ENCODE measurements at places on chromosomes 5 and 9. TPM values are rescaled to one million over a fixed set of nuclear protein-coding genes. Genes with fewer than 3 reads are reported as not detected.

- DNase-seq, result no peak
These were observed 81.5 kb downstream of the WNK2 start for GRCh38 chr9:93265301-93265971.

BTNL3 gene
- total RNA-seq, result 0.09 TPM

- DNase-seq, result no peak
These were observed 2.8 kb upstream of the LMAN2 start for GRCh38 chr5:177354256-177354655.

DNA sequence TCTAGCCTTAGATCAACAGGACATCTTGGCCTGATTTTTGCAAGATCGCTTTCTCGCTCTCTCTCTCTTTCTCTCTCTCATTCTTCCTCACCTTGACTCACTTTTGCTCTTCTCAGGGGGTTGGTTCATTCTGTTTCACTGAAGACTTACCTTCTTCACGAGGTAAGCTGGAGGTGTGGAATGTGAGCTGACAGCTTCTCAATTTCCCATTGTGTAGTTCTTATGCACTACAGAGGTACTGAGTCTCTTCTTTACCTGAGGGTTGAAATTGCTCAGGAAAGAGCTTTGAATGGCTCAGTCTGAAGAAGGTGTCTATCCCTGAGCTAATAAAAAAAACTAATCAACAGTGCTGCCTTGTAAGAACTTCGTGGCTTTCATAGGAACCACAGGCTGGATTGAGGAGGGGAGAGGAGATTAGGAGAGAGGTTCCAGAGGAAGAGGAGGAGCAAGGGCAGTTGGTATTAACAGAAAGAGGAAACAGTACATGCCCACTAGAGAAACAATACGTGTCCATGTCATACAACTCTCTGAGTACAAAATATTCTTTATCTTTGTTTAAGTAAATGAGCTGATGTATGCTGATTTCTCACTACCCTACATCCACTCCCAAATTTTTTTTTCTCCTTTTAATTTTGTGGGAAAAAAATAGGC lies 192.2 kb downstream of the TMEM167A start:
- no peak for DNase-seq

GRCh38 chr9:76725011-76725546 lies 39.2 kb upstream of the PCA3 start:
- peak; percentile 75 for DNase-seq

GRCh38 chr9:92510747-92511146 lies 25.0 kb downstream of the ECM2 start:
- DNase-seq, result no peak

DNA sequence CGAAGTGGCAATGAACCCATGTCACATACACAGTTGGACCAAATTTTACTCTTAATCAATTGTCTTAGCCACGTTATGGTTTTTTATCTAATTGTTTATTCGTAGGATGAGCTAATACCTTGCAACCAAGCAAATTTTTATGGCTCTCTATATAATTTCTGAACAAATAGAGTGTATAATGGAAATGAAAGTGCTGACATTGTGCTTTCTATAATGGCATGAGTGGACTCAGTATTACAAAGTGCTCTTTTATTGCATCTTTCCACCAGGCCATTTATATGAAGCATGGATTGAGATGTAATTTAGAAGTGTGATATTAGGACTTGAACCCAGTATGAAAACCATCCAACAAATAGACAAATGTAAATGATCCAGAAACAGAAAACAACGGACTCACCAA lies 1096.0 kb downstream of the DTWD2 start:
- no peak for DNase-seq

DNA sequence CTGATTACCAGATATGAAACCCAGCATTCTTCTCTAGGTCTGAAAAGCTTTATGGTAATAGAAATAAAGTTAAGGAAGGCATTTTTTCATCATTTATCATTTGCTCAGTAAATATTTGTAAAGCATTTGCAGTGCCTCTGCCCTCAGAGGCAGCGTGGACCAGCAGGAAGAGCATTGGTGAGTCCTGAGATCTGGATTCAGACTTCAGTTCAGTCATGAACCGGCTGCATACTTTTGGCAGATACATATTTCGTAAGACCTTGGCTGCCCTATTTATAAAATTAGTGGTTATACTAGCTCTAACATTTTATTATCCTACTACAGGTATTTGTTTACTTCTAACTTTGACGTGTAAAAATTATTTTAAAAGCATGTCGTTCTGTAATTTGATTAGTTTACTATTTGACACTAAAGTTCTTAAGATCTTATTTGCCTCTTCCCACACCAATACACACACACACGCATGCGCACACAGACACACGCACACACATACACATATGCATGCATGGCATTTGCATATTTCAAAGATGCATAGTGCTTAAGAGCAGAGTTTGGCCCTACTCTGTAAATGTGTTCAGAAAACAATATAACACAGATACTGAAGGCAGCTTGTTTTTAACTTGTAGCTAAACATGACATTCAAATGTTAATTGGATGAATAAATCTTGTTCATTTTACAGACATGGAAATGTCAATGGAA lies 101.9 kb downstream of the RPS23 start:
- no peak for DNase-seq

GRCh38 chr9:113579283-113580040 lies 115.9 kb downstream of the RGS3 start:
- no peak for DNase-seq

C5orf58 gene
- not detected for total RNA-seq

DNA sequence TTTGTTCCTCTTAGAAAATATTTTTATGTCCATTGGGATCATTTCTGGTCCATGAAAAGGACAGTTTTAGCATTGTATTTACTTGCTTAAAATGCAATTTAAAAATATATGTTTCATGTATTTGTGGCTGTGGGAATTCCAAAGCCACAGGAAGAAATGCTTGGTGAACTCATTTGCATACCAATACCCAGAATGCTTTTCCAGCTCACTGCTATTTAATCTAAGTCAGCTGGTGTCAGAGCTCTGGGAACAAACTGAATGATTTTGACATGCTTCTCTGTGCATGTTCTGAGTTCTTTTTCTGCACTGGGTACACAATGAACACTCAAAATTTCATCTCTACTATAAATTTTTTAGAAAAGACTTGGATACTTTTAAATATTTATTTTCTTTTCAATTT lies 482.8 kb upstream of the ARRDC3 start:
- DNase-seq, result no peak

GRCh38 chr5:81829242-81829641 lies 78.3 kb upstream of the SSBP2 start:
- DNase-seq, result no peak

- DNase-seq, result no peak
These were observed 183.3 kb upstream of the PCSK5 start for GRCh38 chr9:75707191-75707590.

DNA sequence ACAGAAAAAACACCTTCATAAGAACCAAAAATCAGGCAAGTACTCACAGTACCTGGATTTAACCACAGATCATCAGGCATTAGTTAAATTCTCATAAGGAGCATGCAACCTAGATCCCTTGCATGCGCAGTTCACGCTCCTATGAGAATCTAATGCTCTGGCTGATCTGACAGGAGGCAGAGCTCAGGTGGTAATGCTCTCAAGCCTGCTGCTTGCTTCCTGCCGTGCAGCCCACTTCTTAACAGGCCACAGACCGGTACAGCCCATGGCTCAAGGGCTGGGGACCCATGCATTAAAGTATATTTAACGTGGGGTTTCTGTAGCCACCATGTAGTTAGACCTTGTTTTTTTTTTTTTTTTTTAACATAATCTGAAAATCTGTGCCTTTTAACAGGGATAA lies 147.7 kb downstream of the VPS13A start:
- DNase-seq, result no peak

- no peak for DNase-seq
These were observed 115.0 kb upstream of the SLIT3 start for GRCh38 chr5:169415948-169416347.

- DNase-seq, result no peak
These were observed 20.6 kb downstream of the ZNF484 start for GRCh38 chr9:92857236-92857635.

- DNase-seq, result no peak
These were observed 88.6 kb downstream of the LMX1B start for GRCh38 chr9:126702151-126703001.

GRCh38 chr5:66343370-66344071 lies 199.4 kb downstream of the SREK1 start:
- DNase-seq, result no peak

CCL28 gene
- 0.18 TPM for total RNA-seq

DNA sequence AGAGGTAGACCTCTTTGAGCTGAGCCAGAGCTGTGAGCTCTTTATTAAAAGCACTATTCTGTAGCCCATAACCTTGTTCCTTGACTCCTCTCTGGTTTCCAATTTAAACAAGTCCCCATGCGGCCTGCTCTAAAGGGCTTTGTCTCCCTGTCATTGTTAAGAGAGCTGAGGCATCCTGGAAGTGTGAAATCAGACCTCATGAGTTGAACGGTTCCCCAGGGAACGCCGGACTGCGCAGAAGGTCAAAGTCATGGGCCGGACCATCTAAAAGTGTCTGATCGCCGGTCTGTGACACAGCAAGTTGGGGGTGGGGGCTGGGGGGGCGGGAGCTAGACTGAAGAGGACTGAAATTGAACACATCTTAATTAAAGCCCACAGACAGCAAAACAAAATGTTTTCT lies 265.8 kb downstream of the SLF1 start:
- no peak for DNase-seq

- peak; percentile 8 for DNase-seq
These were observed 119.7 kb downstream of the FANCC start for GRCh38 chr9:95197692-95198271.

MCTP1 gene
- 49.6 TPM for total RNA-seq

- no peak for DNase-seq
These were observed 100.1 kb downstream of the ARHGEF28 start for GRCh38 chr5:73726071-73726470.

DNA sequence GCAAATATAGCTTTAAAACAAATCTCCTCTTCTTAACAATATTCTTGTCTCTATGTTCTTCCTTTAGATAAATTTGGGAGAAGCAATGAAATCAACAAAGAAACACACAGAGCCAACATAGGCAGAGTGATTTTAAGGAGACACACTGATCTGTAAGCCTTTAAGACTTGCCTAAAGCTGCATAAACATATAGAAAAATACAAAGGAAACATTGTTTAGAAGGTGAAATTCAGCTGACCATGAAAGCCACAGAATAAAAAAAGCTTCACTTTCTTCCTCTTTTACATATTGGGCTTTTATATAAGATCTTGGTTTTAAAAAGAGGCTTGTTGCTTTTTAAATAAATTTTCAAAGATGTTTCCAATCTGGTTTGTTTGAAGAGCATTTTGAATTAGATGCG lies 1277.5 kb downstream of the EFNA5 start:
- DNase-seq, result no peak

GRCh38 chr9:17003576-17004240 lies 131.1 kb upstream of the CNTLN start:
- no peak for DNase-seq

DNA sequence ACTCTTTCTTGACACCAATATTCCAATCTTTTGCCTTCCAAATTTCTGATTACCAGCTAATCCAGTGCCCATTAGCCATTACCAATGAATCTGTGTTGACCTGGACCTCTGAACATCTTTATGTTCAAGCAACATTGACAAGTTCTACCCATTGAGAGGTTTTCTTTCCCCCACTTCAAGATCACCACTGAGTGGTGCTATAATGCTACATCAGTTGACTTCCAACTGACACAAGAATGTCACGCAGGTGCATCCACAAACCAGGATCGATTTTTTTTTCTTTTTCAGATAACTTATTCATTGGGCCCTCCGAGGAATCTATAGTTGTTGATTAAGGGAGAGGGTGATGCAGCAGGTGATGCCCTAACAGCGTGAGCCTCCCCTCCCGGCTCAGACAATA lies 102.6 kb downstream of the SLC1A3 start:
- no peak for DNase-seq

- DNase-seq, result no peak
These were observed 42.8 kb downstream of the PDE4D start for GRCh38 chr5:59850766-59851165.

GRCh38 chr9:106019039-106019680 lies 324.8 kb downstream of the TMEM38B start:
- no peak for DNase-seq
